ENCODE measurements at places on chromosomes 7 and 10.

GRCh38 chr7:135898226-135898625 lies 78.9 kb downstream of the MTPN start:
- no peak for DNase-seq

DNA sequence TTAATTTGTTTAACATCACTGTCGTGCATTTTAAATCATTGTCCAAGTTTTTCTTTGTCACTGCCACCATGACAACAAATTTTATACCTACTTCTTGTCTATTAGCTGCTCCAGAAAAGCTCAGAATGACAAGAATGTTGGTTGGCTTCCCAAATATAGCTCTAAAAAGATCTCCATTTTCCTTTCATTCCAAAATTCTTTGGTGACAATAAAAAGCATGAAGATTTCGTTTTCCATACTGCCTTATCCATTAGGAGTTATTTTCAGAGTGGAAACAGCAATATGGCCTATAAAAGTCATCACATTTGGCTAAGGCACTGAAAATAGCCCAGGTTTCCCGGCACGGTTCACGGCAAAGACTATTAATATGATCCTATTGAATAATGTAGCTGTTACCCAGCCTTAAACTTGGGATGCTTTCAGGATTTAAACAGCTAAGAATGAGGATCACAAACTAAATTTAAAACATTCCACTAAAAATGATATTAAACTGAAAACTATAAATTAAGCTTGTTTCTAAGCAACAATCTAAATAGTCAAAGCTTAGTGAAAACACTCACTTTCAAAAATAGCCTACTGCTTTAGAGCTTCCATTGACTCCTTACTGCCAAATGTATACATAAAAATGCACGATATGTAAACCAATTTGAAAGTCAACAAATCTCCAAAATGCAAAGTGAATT lies 2.7 kb downstream of the CTTNBP2 start:
- no peak for DNase-seq

DNA sequence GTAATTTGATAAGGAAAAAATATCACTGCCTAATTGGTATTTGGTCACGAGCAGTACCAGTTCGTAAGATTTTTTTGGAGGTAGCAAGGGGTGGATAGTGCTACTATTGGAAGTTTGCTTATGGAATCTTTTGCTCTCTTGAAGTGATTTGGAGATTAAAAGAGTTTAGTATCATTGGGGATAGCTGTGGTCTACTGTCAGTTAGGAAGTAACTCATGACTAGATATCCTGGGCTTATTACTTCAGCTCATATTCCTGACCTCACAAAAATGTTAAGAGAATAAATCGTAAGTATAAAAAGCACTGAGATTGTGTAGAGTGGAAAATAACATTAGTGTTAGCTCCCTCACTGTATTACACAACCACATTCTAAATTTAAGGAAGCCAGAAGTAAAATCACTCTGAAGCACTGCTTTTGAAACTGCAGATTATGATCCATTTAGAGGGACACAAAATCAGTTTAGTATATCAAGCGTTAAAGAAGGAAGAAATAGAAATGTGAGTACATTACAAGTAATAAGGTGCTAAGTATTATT lies 22.6 kb downstream of the SGPL1 start:
- DNase-seq, result no peak

DNA sequence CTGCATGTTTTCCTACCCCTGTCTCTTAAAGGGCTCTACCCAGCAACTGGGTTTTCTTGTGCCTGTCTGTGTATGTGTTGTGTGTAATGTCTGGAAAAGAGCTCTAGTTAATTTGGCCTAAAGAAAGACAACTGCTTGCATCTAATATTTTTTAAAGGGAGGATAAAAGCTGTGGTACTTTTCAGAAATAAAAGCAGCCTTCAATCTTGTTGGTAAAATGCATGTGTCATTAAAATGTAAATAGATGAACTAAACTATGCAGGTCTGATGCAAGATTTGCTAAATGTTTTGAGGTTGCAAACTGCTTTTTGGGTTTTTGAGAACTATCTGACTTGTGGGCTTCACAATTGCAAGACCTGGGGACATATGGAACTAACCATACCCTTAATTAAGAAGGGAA lies 445.3 kb downstream of the HTR7 start:
- DNase-seq, result no peak

DNA sequence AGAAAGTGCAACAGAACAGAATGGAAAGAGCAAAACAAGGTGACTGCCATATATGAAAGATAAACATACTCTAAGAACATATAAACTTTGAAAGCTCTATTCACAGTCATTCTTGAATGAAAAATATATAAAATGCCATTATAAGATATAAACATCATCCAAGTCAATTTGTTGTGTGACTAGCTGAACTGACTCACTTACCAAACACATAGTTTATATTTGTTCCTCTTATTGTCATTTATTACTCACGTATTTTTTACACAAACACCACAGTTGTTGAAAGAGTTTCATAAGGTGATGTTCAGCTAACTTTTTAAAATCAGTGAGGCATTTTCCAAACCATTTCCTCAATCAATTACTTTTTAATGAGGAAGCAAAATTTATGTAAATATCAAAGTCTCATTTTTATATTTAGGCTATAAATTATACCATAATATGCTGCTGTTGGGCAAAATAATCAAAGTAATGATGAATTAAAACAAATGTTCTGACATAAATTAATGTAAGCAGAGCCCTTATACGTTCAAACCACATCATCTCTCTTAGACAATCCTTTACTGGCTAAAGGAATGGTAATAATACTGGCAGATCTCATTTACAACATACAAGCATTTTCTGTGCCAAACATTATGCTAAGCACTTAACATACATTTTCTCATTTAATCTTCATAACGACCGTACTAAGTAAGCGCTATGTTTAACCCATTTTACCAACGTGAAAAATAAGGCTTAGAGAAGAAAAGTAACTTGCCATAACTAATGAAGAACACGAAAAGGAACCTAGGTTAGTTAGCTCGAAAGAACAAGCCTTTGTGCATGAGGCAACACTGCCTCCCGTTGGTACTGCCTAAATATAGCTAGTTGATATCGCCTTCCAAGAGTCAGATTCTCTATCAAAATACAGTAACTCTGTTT lies 7.3 kb downstream of the LRRN3 start:
- peak; percentile 73 for DNase-seq

DNA sequence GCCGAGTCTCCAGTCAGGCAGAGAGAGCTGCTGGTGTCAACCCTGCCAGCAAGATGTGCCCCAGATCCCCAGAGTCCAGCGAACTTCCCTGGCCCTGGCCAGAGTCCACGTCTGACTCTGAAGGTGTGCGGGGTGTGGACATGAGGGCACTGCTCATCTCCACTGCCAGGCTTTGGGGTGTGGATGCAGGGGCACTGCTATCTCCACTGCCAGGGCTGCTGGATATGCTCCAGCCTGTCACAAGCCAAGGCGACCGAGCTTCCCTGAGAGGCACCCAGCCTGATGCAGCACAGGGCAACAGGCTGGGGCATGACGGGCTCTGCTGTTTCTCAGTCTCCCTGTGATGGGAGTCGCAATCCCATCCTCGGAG lies 596.8 kb downstream of the PTPRN2 start:
- no peak for DNase-seq

- DNase-seq, result no peak
These were observed 50.8 kb upstream of the FRMD4A start for GRCh38 chr10:14381475-14381874.

DNA sequence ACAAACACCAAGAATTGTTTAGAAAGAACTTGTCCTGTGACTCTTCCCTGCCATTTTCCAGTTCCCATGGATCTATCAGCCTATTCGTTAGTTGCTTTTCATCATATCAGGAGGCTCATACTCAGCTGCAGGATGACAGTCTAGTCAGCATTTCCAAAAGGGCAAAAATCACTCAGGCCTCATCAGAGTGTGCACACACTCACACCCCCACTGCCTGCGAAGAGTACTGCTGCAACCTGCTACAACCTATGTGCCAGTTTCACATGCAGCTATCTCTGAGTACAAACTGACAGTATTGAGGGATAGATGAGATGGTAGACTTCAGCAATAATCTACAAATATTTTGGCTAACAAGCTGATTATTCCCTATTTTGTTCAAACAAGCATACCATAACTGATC lies 24.2 kb downstream of the CH25H start:
- no peak for DNase-seq

DNA sequence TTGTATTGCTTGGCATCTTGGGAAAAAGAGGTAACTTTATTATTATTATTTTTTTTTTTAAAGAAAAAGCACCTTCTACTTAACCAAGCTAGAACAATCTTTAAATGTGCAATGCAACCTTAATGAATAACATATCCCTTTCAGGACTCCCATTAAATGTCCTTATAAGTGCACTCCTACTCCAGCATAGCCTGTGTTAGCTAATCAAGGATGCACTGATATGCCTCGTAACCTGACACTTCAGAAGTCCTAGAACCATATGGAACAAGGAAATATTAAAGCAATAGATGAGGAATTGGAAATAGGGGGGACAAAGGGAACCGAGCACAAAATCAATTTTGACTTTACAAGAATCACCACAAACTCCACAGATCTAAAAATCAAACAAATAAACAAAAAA lies 522.4 kb downstream of the PARD3 start:
- DNase-seq, result no peak

DNA sequence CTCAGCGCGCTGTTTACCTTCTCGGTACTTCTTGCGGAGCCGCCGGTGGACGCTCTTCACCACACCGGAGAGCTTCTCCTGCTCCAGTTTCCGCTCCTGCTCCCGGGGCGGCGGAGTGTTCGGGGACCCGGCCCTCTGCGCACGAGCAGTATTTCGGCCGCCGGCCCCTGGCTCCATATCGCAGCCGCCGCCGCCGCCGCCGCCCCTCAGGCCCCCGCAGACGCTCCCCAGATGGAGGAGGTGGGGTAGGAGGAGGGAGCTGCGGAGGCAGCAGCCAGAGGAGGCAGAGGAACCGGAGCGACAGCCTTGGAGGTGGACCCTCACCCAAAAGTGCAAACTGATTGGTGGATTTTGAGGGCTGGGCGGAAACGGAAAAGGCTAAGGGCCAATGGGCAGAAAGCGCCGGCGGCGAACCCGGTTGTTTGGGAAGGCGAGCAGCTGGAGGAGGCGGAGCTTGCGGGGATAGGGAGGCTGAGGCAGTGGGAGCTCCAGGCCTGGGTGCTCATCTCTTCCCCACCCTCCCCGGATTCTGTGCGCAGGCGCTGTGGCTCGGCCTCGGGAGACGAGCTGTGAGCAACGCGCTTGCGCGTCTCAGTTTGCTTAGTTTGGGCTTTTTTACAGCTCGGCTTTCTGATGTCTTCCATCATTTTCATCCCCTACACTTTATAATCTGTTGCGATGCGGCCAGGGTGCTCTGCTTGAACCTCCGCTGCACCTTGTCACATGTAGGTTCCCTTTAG lies 146.9 kb downstream of the GPR85 start:
- DNase-seq, result peak; percentile 99

Measured in activated CD4-positive, alpha-beta T cell treated with anti-CD3 and anti-CD28 coated beads, Interleukin-2, amount 50 U/mL, for 16 hours (primary cell).